ENCODE measurements at places on chromosomes 12 and 14. TPM values are rescaled to one million over a fixed set of nuclear protein-coding genes. Genes with fewer than 3 reads are reported as not detected.

Gene MYH6
- not detected for total RNA-seq

Gene WIF1
- total RNA-seq, result not detected

DNA sequence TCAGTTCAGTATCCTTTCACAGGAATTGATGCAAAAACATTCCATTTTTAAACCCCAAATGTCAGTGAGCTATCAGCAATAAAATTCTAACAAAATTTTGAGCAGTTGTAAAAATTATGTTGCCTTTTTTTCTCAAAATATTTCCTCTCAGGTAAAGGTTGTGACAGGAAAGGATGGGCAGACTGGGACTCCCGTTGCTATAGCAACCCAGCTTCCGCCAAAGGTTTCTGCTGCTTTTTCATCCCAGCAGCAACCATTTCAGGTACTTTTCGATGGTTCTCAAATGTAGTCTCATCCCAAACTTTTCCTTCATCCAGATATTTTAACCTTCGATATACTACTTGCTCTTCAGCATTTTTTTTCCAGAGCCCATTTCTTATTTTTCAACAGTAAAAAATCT, 13.6 kb downstream of the EP400 start:
- no peak overlapping the region for H3K27ac ChIP-seq
- no peak overlapping the region for H3K4me3 ChIP-seq
- no peaks in the 10 kb centered on the region for H3K4me1 ChIP-seq
- H3K36me3 ChIP-seq, result peaks cover 19% of the 10 kb centered on the region

DNA sequence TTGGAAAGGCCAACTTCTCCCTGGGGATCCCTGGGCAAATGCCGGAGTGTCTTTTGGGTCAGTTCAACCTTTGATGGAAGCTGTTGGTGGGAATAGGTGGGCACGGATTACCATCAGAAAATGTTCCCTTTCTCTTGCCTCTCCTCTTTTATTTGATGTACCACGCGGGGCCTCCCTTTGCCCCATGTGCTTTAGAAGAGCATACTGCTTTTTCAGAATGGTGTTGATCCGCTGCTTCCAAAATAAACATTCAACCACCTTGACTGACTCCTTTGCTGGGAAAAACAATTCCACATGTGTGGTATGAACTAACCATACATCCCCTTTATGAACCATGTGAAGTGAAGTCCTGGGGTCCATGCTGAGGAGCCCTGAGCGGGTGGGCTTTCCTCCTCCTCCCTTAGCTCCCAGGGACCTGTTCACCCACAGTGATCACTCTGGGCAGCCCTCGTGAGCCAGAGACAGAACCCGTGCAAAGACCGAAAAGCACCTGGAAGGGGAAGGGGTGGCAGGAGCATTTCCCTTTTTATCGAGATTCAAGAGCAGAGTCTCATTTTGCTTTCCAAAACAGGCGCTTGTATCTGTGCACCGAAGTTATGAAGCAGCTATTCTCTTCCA, 44.2 kb upstream of the PRMT8 start:
- no peak overlapping the region for H3K4me3 ChIP-seq
- H3K4me1 ChIP-seq, result no peaks in the 10 kb centered on the region
- H3K27me3 ChIP-seq, result no peaks in the 10 kb centered on the region
- DNase-seq, result no peak
- no peak overlapping the region for H3K27ac ChIP-seq

Gene MRPL52
- total RNA-seq, result 6.6 TPM

- H3K27me3 ChIP-seq, result no peaks in the 10 kb centered on the region
- H3K4me1 ChIP-seq, result no peaks in the 10 kb centered on the region
- H3K36me3 ChIP-seq, result no peaks in the 10 kb centered on the region
- H3K27ac ChIP-seq, result no peak overlapping the region
- no peak for DNase-seq
- H3K4me3 ChIP-seq, result no peak overlapping the region
These were observed 118.7 kb downstream of the KSR2 start for GRCh38 chr12:117850048-117850447.

- no peaks in the 10 kb centered on the region for H3K36me3 ChIP-seq
- DNase-seq, result no peak
- H3K4me1 ChIP-seq, result no peaks in the 10 kb centered on the region
- no peak overlapping the region for H3K27ac ChIP-seq
These were observed 9.4 kb upstream of the MORN3 start for GRCh38 chr12:121678716-121679300.

Gene MYG1
- total RNA-seq, result 27.5 TPM

DNA sequence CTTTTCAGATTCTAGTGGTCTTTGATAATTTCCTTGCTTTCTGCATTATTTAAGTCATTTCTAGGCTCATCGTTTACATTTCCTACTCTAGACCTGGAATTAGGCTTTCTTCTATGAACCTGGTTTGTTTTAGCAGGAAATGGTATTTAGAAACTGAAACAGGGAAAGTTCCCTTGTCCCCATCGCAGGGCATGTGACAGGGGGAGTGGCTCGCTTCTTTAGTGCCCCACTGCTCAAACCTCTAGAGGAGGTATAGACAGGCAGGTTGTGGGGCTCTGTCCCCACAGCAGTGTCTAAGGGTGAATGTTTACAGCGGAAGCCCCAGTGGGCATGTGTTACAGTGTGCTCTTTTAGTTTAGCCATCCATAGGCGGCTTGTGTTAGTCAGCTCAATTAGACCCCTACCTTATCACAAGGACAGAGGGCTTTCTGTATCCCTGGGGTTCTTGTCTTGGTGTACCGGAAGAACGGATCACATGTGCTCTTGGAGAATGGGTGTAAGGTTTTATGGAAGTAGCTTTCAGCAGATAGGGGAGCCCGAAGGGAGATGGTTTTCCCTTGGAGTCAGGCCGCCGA, 25.0 kb downstream of the IFT81 start:
- DNase-seq, result no peak
- H3K27ac ChIP-seq, result no peak overlapping the region
- no peaks in the 10 kb centered on the region for H3K4me1 ChIP-seq
- H3K27me3 ChIP-seq, result no peaks in the 10 kb centered on the region

- H3K4me3 ChIP-seq, result no peak overlapping the region
- no peaks in the 10 kb centered on the region for H3K27me3 ChIP-seq
- no peak for DNase-seq
- H3K4me1 ChIP-seq, result peaks cover 20% of the 10 kb centered on the region
- no peak overlapping the region for H3K27ac ChIP-seq
- no peaks in the 10 kb centered on the region for H3K36me3 ChIP-seq
These were observed 23.7 kb upstream of the PPP1R13B start for GRCh38 chr14:103870891-103871595.

DNA sequence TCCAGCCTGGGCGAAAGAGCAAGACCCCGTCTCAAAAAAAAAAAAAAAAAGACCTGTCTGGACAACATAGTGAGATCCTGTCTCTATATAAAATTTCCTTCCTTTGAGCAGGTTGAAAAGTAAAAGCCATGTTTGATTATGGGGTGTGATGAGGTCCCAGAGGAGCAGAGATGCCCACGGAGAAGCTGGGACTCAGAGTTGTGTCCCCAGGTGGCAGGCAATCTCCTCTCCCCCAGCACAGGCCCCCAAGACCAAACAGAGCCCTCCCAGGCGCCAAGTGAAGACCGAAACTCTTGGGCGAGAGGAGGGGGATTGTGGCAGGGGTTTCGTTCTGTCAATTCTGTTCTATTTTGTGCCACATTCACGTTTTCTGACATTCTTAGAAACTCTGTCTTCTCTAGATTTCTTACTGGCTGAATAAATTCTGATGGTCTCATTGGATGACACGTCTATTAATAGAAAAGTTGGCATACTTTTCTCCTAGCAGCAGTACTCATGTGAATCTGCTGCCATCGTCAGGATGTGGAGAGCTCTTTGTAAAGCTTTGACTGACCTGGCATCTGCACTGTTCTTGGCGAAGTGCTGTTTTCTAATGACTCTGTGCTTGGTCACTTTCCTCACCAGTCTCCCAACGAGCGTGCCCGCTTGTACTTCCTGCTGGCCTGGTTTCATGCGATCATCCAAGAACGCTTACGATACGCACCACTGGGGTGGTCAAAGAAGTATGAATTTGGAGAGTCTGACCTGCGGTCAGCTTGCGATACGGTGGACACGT, 43.4 kb downstream of the HSP90AA1 start:
- H3K27ac ChIP-seq, result no peak overlapping the region
- no peak overlapping the region for H3K4me3 ChIP-seq

Gene C14orf180
- total RNA-seq, result 0.21 TPM

Gene RARG
- 29.8 TPM for total RNA-seq

DNA sequence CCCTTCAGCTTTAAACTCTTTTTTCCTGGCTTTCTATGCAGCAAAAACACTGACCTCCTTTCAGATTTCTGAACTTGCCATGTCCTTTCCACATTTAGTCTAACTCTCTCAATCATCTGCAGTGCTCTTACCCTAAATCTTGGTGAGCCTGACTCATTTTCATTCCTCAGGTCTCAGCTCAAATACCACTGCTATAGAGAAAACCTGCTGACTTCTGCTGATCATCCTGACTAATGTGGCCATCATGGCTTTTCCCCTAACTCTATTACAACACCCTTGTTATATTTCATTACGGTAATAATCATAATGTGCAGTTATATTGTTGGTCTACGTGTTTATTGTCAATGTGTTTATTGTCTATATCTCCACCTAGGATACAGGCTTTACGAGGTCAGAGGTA, 207.3 kb upstream of the OR4E1 start:
- H3K36me3 ChIP-seq, result no peaks in the 10 kb centered on the region
- no peaks in the 10 kb centered on the region for H3K27me3 ChIP-seq
- H3K4me1 ChIP-seq, result no peaks in the 10 kb centered on the region
- no peak for DNase-seq
- H3K4me3 ChIP-seq, result no peak overlapping the region

DNA sequence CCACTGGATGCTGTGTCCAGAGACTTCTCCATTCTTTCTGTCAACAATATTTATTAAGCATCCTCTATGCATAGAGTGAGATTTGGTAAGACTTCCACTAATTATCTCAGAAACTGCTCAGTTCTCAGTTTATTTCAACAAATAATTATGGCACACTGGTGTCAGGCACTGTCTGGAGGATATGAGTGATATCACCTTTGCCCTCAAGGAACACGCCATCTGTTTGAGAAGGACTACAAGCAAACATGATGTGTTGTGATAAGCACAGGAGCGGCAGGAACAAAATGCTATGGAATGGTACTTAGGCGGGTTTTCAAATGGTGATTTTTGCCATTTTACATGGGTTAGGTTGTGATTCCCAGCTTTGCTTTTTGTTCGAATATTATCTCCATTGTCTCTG, 229.2 kb downstream of the DPF3 start:
- no peak for DNase-seq
- no peak overlapping the region for H3K27ac ChIP-seq
- no peaks in the 10 kb centered on the region for H3K36me3 ChIP-seq

Gene OR4K14
- total RNA-seq, result not detected

GRCh38 chr14:83379436-83379835, 1845.8 kb upstream of the SEL1L start:
- no peaks in the 10 kb centered on the region for H3K36me3 ChIP-seq
- H3K27me3 ChIP-seq, result no peaks in the 10 kb centered on the region
- DNase-seq, result no peak
- H3K4me3 ChIP-seq, result no peak overlapping the region

DNA sequence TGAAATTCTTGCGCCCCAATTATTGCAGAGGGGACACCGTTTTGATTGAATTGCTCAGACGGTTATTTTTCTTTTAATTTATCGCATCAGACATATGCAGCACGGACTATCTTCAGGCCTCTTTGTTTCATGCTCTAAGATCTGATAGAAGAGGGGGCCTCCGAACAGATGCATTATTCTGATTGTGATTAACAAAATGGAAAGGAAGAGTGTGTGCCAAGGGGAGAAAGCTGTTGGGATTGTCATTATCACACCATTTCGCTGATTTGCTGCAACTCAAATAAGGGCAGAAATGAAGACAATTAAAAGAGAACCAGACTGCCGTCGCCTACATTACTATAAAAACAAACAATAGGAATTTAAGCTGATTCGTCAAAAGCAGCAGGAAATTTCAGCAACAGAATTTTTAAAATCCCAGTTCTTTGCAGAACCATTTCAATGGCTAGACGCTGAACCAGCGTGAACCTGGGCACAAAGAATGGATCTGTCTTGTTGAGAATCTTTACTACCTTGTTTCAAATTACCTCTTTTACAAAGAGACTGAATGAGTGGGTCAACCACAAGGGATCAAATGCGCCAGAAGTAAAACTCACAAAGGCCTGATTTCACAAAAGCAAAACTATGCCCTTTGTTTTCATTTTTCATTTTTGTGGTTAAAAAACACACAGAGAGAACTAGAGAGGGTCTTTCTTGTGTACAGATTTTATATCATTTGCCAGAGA, 30.6 kb downstream of the TMEM132D start:
- H3K4me3 ChIP-seq, result no peak overlapping the region
- H3K27me3 ChIP-seq, result no peaks in the 10 kb centered on the region
- no peak for DNase-seq
- H3K27ac ChIP-seq, result no peak overlapping the region

DNA sequence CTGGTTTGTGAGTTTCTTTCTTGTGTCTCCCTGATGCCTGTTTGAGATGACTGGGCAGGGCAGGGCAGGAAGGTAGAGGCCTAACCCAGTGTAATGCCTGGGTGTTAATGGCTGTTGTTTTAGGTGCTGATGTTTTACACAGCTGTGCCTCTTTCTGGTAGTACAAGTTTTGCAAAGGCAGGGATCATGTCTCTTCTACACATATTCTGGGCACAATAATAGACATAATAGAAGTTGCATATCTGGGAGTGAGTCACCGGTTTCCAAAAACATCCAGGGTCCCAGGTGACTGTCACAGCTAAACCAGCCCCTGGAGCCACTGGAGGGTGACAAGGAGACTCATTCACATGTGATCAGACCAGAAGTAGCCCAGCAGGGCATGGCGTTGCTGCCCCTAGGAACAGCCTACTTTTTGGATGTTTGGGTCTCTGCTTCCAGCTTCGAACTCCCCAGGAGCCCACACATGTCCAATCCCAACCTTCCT, 18.1 kb downstream of the TPCN1 start:
- peak overlapping the region; percentile 86 for H3K27ac ChIP-seq
- DNase-seq, result no peak
- no peaks in the 10 kb centered on the region for H3K36me3 ChIP-seq
- no peaks in the 10 kb centered on the region for H3K27me3 ChIP-seq

DNA sequence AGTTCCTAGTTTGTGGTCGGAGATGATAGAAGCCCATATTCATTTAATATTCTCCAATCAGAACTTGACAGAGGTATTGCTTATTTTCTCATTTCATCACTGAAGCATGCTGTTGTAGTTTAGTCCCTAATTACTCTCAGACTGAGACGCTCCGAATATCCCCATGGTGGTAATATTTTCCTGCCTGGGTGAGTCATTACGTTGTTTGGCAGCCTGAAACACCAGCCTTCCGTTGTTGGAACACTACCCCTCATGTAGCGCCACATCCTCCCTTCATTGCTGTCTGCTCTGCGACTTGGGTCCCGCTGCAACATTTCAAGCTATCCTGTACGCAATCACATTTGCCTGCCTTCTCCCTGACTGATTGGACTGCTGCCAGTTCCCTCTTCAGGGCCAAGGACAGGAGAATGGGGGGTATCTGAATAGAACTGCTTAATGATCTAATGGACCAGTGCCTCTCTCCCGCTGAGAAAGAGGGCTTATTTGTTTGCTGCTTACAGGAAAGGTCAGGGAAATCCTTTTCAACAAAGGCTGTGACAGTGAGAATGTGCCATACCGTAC, 369.1 kb downstream of the NPAS3 start:
- DNase-seq, result no peak
- no peak overlapping the region for H3K27ac ChIP-seq
- H3K4me1 ChIP-seq, result no peaks in the 10 kb centered on the region
- no peak overlapping the region for H3K4me3 ChIP-seq
- H3K36me3 ChIP-seq, result no peaks in the 10 kb centered on the region

All from ascending aorta (tissue), 2 donors.